ENCODE measurements at places on chromosomes 7 and 10.

- no peak for DNase-seq
Measured at GRCh38 chr10:28054228-28054860, 55.5 kb upstream of the ODAD2 start.

DNA sequence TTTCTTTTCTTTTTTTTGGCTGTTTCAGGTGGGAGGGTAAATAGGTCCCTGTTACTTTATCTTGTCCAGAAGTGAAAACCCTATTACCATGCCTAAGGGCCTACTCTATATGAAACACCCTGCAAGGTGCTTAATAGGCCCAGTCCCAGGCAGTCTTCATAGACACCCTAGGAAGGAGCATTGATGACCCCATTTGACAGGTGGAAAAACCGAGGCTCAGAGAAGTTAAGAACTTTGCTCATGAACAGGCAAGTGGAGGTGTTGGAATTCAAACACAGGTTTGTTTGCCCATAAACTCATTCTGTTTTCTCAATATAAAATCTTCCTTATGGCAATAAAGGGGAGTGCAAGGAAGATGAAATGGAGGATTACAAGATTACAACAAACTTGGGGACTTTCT is 115.8 kb downstream of the ARHGAP22 start:
- no peak for DNase-seq

GRCh38 chr10:3775696-3776551 is 9.1 kb downstream of the KLF6 start:
- no peak for DNase-seq

DNA sequence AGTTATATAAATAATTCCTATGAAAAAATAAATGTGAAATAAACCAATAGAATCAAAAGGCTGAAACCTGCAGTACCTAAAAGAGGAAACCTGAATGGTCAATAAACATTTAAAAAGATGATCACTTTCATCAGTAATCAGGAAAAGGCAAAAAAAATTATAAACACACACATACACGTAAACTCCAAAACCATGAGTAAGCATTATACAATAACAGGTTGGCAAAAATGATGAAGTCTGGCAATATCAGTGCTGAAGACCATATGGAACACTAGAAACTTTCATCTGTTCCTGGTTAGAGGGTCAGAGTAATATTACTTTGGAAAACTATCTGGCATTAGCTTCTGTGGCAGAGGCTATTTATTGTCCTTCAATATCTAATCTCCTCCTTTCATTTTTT is 38.5 kb downstream of the PTF1A start:
- no peak for DNase-seq

GRCh38 chr7:98872328-98872924 is 2.6 kb upstream of the TMEM130 start:
- peak; percentile 4 for DNase-seq

GRCh38 chr10:101839416-101840063 is 4.1 kb downstream of the KCNIP2 start:
- DNase-seq = peak; percentile 7

- no peak for DNase-seq
Measured at GRCh38 chr7:47543714-47544113, 38.2 kb downstream of the TNS3 start.

GRCh38 chr10:97714401-97715258 is 1.1 kb downstream of the MARVELD1 start:
- DNase-seq = no peak

DNA sequence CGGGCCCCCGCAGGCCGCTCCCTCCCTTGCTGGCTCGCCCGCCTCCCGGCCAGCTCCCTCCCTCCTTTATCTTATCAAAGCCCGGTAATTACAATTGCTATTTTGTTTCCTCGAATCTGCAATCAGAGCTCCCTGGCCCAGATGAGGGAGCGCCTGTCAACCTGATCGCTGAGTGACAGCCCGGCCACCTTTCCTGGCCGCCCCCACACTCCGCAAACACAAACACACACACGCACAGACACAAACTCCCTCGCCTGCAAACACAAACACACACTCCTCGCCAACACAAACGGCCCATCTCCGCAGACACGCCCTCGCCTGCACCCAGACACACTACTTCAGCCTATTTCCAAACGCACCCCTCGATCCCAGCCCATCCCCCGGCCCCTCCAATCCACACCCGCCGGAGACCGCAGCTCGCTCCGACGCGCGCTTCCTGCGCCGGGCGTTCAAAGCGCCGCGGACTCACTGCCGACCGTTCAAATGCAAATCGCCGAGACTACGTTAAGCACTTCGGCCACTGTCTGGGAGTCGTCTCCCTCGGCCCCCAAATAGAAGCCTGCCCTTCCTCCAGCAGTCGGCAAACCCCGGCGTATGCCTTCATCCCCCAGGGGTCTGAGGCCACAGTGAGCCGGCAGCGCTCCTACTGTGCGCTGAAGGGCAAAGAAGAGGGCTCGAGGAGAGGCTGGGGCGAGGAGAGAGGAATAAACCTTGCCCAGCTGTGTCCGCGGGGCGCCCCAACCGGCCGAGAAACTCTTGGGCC is 3.0 kb upstream of the FGF8 start:
- DNase-seq = no peak

DNA sequence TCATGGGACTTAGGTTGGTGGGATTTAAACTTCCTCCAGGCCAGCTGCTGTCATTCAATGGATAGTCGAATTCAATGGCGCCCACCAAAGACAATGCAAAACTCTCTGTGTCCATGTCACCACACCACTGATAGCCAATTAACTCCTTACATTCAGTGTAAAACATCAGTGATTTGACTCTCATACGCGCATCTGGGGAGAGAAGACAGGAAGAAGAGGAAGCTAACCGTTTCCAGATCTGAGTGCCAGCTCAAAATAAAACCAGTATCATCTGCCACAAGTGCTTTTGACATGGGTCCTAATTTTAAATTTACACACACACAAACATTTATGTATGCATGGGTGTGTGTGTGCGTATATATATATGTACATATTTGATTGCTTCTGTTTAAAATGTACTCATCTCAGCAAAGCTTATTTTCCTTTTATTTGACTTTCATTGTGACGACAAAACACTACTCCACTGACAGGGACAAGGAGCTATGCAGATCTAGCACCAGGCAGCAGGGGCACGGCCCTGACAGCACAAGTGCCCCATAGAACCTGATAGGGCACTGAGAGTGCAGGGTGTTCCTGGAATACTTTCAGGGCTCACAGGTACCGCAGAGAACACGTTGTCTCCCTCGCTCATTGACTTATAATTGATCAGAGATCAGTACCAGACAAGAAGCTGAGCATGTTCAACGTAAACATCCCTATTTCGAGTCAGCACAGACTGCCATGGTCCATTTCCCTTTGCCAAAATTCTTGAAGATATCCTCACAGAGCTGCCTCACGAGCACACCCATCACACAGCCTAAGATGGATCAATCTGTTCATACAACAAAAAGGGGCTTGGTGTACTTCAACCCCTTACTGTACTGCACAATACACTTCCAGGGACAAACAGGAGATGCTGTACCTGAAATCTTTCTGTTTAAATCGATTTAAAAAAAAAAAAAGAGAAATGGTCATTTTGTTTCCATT is 176.1 kb downstream of the COBL start:
- DNase-seq = no peak

DNA sequence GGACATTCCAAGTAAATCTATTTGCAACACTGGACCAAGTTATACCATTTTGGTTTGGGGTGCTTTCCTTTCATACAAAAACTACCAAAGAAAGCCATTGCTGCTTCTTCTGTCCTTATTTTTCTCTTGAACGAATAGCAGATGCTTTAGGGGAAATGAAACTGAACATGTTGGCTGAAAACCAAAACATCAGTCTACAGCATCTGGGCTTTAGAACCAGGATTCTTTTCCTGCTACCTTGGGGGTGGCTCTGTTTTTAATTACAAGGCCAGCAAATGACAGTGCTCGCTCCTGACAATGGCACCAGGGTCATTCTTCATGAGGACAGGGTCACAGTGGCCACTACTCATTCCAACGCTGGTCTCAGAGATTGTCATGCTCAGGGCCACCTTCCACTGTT is 80.3 kb downstream of the WDR11 start:
- DNase-seq = no peak

GRCh38 chr7:71868797-71869196 is 543.3 kb downstream of the CALN1 start:
- no peak for DNase-seq

DNA sequence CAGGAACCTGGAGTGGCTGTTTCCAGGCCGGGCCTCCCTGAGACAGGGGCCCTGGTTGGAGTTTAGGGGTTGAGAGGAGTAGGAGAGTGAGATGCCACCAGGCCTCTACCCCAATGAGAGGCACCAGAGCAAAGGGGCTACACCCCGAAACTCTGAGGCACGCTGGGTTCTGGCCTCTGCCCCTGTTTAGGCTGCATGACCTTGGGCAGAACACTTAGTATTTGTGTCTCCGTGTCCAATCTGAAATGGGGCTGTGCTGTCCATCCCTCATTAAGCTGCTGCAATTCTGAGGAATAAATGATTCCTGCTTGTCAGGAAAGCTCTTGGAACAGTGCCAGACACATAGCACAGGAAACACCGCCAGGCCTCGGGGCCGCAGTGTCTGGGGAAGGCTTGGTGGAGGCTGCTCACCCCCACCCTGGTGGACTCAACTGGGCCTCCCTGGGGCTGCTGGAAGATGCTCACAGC is 40.5 kb upstream of the SAMD8 start:
- DNase-seq = no peak

DNA sequence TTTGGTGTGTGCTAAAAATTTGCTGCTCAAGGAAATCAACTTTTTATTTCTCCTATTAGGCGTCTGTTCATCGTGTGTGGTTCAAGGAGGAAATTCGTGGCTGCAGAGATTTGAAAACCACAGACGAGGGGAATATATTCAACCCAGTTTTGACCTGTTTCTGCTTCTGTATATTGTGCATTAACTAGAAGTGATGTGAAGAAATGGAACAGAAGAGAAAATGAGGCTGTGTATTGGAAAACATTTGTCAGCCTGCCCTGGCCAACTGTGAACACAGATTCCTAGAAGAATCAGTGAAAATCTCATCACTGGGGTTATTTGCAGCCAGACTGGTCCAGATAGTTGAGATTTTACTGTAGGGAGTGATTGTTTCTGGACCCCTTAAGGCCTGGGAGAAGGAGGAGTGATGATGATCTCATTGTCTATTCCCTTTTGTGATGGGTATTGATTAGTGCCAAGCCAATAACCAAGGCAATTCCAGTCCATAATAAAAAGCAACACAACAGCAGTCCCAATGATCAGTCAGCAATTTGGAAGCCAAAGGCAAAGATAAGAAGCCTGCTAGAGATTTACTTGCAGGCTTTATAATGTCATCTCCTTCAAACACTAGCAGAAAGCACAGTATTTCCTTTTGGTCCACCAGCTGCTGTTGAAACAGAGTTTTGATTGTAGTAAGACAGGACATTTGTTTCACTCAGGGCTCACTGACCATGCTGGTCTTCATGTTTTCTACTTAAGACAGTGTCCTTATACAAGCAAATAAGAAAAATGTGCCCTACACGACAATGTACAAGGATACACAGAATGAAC is 339.4 kb downstream of the PRPF18 start:
- no peak for DNase-seq

- no peak for DNase-seq
Measured at GRCh38 chr10:76778914-76779795, 858.5 kb downstream of the KCNMA1 start.

GRCh38 chr7:128221929-128222403 is 19.1 kb upstream of the LEP start:
- no peak for DNase-seq

GRCh38 chr10:27536437-27536836 is 32.3 kb downstream of the RAB18 start:
- no peak for DNase-seq

DNA sequence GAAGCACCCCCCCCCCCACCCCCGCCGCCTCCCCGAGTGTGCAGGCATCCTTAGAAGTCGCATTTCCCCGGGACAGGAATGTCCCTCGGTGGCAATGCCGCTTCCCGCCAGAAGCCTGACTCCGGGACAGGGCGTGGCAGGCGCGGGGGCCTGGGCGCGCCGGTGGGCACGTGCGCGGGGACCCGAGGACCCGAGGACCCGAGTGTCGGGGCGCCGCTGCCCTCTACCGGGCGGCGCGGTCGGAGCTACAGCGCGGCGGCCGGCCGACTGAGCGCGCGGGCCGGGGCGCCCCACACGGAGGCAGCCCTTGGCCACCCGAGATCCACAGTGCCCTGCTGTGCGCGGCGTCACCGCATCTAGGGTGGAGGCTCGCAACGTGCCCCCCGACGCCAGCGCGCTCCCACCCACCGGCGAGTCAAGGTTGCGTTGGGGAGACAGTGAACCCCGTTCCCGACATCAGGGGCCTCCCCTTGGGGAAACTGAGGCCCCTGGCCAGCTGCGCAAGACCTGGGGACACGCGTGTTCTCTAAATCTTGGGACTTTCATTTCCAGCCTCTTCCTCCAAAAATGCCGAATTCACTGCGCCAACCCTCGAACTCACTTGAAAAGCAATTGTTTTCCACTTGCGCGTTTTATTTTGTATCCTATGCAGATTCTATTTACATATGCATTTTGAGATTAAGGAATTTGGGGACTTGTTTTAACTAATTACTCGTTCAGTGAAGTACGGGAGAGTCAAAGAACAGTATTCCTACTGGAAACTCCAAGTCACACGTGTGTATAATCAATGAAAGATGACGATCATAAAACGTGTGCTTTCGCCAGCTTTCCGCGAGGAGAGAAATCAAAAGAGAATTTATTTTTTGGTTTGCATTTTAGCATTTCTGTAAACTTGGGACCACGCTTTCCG is 3.1 kb upstream of the CUX1 start:
- peak; percentile 63 for DNase-seq

DNA sequence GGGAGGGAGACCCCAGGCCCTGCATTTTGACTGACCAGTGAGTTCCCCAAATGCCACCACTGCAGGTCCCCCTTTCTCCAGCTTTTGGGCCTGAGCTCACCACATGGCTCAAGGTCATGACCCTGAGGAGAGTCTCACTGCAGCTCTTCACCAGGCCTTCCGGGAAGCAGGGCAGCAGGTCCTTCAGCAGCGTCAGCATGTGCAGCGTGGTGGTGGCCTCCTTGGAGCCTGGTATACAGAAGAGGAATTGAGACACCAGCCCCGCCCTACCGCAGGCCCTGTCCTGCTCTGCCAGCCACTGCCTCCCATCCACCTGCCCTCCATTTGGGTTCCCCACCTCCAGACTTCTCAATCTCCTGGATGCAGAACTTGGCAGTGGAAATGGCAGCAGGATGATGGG is 13.0 kb downstream of the RRP12 start:
- DNase-seq = no peak

DNA sequence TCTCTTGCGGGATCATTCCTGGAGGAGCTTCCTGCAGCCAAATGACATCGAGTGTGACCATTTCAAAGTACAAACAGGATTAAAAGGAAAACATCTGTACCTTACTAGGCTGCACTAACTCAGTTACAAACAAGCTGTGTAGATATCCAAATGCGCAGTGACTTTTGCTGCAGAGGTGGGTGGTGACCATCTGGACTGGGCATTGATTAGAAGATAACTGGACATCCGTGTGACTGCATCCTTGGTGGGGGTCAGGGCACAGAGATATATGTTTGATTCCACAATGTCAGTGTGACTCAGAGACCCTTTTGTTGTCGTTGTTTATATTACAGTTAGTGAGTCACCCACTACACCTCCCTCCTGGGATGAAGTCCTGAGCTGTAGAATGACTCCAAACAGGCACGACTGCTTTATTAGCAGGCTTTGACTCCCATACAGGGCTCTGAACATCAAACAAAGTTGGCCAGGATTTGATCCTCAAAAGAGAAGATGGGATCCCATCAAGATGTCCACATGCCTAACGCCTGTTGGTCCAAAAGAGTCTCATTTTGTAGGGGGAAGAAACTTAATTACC is 56.7 kb upstream of the SDK1 start:
- DNase-seq = peak; percentile 24
